IMR-90 (cell line): ENCODE measurements at places on chromosomes 6 and 20. TPM values are rescaled to one million over a fixed set of nuclear protein-coding genes. Genes with fewer than 3 reads are reported as not detected.

DNA sequence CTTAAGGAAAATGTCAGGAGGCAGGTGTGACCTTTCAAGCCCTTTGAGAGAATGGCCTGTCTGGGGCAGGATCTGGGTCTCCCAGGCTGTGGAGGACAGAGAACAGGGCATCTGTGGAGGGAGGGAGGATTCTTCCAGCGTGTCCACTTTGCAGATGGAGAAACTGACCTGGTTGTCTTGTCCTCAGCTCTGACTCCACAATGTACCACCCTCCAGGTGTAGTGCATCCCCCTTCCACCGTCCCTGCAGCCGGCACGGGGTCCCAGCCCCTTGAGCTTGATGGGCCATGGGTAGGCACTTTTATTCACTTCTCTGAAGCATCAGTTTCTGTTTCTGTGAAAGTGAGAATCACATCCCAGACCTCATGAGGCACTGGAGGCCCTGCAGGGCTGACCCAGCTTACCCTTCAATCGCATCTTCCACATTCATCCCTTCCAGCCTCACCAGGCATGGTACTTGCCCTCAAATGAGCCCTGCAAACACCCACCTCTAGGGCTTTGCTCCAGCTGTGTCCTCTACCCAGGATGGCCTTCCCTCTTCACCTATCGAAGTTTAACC, 4.6 kb upstream of the TGM2 start:
- DNase-seq: no peak
- H3K36me3 ChIP-seq: no peaks in the 10 kb centered on the region
- no peaks in the 10 kb centered on the region for H3K27me3 ChIP-seq
- H3K4me3 ChIP-seq: no peak overlapping the region

- H3K36me3 ChIP-seq: no peaks in the 10 kb centered on the region
- no peaks in the 10 kb centered on the region for H3K4me1 ChIP-seq
- no peak for DNase-seq
- peaks cover 8% of the 10 kb centered on the region for H3K27me3 ChIP-seq
- H3K27ac ChIP-seq: no peak overlapping the region
Observed at GRCh38 chr20:39109933-39110818, 148.0 kb downstream of the DHX35 start.

DNA sequence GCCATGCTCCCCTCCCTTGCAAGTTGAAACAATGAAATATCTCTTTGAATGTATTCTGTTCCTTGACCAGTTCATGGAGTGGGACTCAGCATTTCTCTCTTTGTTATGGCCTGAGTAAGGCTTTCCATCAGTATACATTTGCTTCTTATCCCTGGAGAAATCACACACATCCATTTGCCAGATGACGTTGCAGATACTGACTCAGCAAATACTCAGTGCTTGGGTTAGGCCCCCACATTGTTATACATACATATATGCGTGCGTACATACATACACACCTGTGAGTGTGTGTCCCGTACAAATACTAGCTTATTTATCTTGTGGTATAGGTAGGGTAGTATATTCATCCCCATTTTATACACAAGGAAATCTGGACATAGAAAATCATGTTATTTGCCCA, 72.4 kb downstream of the PLG start:
- DNase-seq: no peak
- no peak overlapping the region for H3K27ac ChIP-seq
- H3K27me3 ChIP-seq: no peaks in the 10 kb centered on the region
- H3K4me3 ChIP-seq: no peak overlapping the region

DNA sequence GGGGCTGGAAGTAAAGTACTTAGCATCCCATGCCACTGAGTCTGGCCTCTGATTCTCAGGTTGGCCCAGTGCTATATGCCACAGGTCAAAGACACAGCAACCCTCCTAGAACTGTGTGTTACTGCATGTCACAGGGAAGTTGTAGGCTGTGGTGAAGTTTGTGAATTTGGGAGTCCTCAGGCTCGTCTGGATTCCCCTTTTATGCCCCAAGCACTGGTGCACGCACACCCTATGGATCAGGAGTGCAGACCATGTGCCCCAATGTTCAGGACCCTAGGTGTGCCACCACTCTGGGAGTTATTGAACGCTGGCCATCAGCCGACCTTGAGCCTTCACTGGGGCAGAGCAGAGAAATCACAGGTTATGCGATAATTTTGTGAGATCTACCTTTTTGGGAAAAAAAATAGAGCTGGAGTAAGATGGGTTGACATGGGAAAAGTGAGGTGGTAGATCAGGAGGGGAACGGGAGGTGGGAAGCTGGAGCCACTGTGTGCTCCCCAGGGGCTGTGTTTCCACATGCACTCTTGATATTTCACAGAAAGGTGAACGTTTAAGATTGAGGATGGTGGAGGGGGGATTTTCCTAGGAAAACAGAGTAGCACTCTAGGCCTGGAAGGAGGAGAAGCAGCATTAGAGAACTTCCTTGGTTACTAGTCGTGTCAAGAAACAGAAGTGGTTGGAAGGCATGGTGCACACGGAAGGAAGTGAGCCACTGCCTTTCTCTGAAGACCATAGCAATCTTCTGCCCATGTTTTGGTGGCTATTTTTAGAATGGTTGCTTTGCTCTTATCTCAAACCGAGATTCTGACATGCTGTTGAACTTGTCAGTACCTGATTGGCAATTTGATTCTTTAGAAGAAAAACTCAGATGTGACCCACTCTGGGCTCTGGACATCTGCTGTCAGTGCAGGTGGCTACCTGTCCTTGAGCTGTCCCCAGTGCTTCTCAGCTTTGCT, 44.1 kb downstream of the DUSP22 start:
- no peak overlapping the region for H3K4me3 ChIP-seq
- H3K27me3 ChIP-seq: no peaks in the 10 kb centered on the region
- H3K36me3 ChIP-seq: no peaks in the 10 kb centered on the region
- H3K27ac ChIP-seq: no peak overlapping the region
- DNase-seq: no peak
- H3K4me1 ChIP-seq: no peaks in the 10 kb centered on the region

DNA sequence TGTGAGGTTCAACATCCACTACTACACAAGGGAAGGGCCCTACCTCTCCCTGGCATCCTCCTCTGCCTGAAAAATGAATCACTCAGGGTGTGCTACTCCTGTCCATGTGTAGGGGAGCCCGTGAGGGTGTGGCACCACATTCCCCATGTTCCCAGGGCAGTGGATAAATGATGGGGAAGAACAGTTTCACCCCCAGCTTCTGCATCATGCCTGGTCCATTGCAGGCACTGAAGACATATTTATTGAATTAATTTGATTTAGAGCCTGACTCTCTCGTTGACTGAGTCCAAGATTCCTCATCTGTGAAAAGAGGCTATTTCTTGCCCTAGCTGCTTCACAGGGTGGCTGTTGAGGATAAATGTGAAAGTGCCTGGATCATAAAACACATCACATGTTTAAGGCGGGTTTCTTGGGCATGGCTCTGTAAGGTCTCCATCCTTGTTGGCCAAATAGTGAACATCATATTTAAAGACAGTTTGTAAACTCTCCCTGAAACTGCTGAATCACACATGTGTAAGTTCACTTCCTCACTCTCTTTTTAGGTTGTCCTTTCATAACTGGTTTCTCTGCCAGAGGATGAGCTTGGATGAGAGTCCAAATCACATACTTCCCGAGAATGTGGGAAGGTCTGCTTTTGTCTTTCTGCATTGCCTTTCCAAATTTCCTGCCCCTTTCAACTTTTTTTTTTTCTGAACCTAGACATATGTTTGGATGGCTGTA, 79.7 kb upstream of the FYN start:
- H3K4me3 ChIP-seq: no peak overlapping the region
- H3K27me3 ChIP-seq: peaks cover 31% of the 10 kb centered on the region
- H3K4me1 ChIP-seq: peaks cover 7% of the 10 kb centered on the region
- no peaks in the 10 kb centered on the region for H3K36me3 ChIP-seq

DNA sequence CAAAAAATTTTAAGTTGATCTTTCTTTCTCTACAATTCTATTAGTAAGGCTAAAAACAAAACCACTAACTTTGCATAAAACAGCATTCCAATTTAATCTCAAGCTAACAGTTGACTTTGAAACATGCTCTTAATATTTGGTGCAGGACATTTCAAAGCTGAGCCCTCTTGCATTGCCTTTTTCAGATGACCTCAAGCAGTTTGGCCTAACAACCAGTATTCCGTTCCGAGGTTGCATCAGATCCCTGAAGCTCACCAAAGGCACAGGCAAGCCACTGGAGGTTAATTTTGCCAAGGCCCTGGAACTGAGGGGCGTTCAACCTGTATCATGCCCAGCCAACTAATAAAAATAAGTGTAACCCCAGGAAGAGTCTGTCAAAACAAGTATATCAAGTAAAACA, 194.0 kb downstream of the ARHGAP18 start:
- no peak overlapping the region for H3K4me3 ChIP-seq
- no peak overlapping the region for H3K27ac ChIP-seq
- H3K27me3 ChIP-seq: no peaks in the 10 kb centered on the region
- DNase-seq: no peak

DNA sequence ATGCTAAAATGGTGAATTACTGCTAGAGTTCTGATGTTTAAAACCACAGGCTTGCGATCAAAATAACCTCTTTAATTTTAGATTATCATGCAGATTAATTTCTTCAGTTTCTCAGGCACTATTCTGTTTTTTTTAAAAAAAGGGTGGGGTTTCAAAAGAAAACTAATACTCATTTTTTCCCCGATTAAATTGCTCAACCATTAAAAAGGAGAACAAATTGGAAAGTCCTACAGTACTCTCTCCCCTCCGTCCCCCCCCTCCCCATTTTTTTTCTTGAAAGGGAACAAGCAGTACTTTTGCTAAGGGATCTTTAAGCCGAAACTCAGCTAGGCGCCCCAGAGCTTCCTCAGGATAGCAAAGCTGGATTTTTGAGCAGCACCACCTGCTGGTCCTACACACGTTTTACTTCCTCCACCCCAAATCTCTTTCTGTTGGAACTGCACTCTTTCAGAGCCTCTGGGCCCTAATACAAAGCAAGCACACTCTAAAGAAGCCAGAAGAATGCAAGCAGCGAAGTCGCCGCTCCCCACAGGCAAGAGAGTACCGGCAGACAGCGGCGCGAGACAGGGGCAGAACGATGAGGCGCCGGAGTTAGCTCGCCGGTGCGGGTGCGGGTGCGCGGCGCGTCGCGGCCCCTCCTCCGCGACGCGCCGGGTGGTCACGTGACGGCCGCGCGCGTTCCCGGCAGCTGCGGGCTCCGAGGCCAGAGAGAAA, at the start of gene RNF146:
RNF146 (plus strand) TSS at position 687 of the 714 bp plus-strand sequence. CDS start 13,475 bp downstream, outside the sequence.
- peak; percentile 83 for DNase-seq
- no peaks in the 10 kb centered on the region for H3K36me3 ChIP-seq
- H3K4me3 ChIP-seq: peak within 1 kb of the TSS; percentile 98
- no peaks in the 10 kb centered on the region for H3K4me1 ChIP-seq

DNA sequence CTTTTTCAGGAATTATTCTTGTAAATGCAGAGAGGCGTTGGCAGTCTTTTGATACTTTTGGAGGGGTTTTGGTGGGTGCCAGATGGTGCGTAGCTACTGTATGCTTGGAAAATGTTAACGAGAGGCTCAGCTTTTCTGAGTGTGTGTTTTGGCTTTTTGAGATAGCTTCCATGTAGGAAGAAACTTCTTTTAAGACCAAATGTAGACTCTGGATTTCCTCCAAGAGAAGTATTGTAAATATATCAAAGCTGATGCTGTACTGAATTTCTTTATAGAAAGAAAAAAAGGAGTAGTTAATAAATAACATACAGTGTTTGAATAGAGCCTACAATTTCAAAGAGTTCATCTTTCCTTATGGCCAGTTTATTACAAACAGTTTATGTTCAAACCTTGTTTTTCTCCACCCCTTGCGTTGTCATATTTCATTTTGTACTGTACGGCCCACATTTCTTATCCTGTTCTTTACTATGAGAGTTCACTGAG, 16.7 kb downstream of the TIAM2 start:
- DNase-seq: no peak
- no peaks in the 10 kb centered on the region for H3K27me3 ChIP-seq
- H3K4me1 ChIP-seq: peaks cover 10% of the 10 kb centered on the region

DNA sequence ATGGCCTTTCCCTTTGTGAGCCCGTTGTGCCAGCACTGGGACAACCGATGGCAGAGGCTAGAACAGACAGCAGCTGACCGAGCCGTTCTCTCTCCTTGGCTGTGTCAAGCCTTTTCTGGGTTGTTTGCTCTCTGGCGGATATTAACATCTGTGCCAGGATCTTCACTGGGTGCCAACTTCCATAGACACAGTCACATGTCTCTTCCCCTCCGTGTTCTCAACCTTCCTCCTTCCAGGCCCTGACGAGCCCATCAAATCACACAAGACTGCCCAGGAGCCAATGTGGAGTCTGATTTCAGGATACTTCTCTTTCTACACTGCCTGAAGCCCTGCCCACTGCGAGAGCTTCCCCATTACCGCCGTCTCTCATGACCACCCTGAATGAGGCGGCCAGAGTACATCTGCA, 111.0 kb upstream of the RALGAPA2 start:
- DNase-seq: no peak
- no peaks in the 10 kb centered on the region for H3K27me3 ChIP-seq
- H3K4me1 ChIP-seq: no peaks in the 10 kb centered on the region
- no peak overlapping the region for H3K27ac ChIP-seq
- no peaks in the 10 kb centered on the region for H3K36me3 ChIP-seq

DNA sequence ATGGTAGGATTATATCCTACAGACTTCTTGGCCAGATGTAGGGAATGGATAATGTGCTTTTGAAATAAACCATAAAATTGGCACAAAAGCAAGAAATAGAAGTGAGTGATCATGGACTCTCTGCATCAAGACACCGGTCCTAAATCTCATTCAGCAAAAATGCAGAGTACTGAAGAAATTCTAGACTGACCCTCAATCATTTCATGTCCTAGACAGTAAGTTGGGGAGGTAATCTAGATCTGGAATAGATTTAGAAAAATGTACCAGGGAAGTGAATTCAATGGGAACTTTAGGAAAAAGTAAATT, 69.7 kb upstream of the ADTRP start:
- H3K36me3 ChIP-seq: no peaks in the 10 kb centered on the region
- H3K4me3 ChIP-seq: no peak overlapping the region
- DNase-seq: peak; percentile 35
- H3K4me1 ChIP-seq: peaks cover 7% of the 10 kb centered on the region
- no peaks in the 10 kb centered on the region for H3K27me3 ChIP-seq

- DNase-seq: no peak
- H3K27ac ChIP-seq: no peak overlapping the region
- H3K27me3 ChIP-seq: peaks cover 4% of the 10 kb centered on the region; the same call in 1 of the 2 replicates
- H3K4me1 ChIP-seq: peaks cover 4% of the 10 kb centered on the region; the same call in 1 of the 2 replicates
Observed at GRCh38 chr6:111941686-111942330, 68.6 kb upstream of the FYN start.

GRCh38 chr6:117483004-117483644, 650 bp downstream of the DCBLD1 start:
- no peaks in the 10 kb centered on the region for H3K27me3 ChIP-seq
- peaks cover 7% of the 10 kb centered on the region for H3K36me3 ChIP-seq
- DNase-seq: peak; percentile 31
- peak overlapping the region; percentile 87 for H3K27ac ChIP-seq

Gene TMEM63B
- polyA plus RNA-seq: 42.6 and 45.6 TPM in 2 replicates

Gene SLC35B2
- polyA plus RNA-seq: 89.9 and 94.8 TPM in 2 replicates

Gene COL12A1
- 307 and 350 TPM in 2 replicates for polyA plus RNA-seq
